GM12864 (cell line): ENCODE measurements at places on chromosomes 7 and 10.

GRCh38 chr7:23247603-23248335 is 1.2 kb downstream of the GPNMB start:
- DNase-seq, result no peak

- DNase-seq, result no peak
Measured at GRCh38 chr10:14617852-14618251, 156.8 kb downstream of the FAM107B start.

GRCh38 chr10:109979215-109979614 is 28.6 kb upstream of the ADD3 start:
- no peak for DNase-seq

- no peak for DNase-seq
Measured at GRCh38 chr7:17031906-17032551, 150.2 kb upstream of the AGR3 start.

DNA sequence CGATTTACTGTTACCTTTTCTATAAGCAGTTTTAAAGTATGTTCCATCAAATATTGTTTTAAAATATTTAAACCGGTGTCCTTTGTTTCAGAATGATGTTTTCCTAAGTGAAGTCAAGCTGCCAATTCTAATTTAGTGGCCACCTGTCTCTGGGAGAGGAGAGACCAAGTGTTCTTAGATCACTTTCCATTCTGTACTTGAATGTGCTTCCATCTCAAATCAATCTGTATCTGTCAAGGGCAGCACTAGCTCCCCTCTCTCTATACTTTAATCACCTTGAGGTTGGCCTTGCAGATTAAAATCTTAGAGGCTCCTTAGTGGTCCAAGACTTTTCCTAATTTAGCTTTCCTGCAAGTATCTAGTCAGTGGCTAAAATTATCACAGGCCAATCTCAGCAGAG is 49.6 kb downstream of the LGI1 start:
- DNase-seq, result no peak
